ENCODE measurements at places on chromosomes 7 and 10.
A peak's percentile ranks its signal among the peaks of the same experiment; 100 is the strongest.

- DNase-seq, result no peak
Measured at GRCh38 chr7:102129636-102130370, 156.9 kb upstream of the SH2B2 start.

DNA sequence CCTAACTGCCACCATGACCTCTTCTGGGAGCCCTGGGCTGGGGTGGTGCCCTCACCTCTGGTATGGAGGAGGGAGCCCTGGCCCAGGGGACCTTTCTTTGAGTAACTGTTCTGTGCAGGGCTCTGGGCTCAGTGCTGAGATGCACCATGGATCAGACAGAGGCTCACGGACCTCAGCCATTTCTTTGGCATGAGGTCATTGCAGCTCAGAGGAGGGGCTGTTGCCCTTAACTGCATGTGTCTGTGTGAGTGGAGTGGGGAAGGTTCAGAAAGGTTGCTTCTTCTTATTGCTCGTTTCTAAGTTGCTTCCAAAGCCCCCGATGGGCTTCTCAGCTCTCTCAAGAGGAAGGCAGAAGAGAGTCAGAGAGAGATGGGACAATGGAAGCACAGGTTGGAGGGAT is 233.9 kb downstream of the RPS24 start:
- no peak for DNase-seq

- DNase-seq, result no peak
Measured at GRCh38 chr10:28317760-28318159, 14.9 kb upstream of the MPP7 start.

DNA sequence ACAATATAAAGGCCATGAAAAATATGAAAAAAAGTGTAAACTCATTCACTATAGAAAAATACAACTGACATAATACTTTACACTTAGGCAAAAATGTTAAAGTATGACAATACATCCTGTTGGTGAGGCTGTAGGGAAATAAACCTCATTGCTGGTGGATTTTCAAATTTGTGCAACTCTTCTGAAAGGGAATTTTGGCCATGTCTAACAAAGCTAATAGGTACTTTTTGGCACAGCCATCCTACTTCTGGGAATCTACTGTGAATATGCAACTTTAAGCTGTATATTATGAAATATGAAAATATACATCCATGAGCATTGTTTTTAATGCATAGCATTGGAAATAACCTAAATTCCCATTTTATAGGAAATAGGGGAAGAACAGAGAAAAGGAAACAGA is 13.4 kb upstream of the COA1 start:
- no peak for DNase-seq

- no peak for DNase-seq
Measured at GRCh38 chr10:128411643-128412042, 285.4 kb upstream of the MKI67 start.

DNA sequence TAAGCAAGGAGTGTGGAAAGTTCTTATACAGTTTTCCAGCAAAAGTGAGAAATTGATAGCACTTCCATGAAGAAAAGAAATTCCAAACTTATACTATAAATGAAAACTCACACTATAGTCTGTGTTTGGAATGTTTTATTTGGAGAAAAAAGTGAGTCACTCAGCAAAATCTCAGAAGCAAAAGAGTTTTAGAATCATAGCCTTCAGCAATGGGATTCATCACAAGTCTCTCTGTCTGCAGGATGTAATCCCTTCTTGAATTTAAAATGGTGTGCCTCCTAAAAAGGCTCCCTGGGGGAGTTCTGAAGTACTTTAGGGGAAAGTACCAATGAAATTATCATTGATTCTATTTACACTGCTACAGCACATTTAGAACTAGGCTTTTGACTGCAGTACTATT is 756.4 kb downstream of the XPNPEP1 start:
- DNase-seq, result no peak

DNA sequence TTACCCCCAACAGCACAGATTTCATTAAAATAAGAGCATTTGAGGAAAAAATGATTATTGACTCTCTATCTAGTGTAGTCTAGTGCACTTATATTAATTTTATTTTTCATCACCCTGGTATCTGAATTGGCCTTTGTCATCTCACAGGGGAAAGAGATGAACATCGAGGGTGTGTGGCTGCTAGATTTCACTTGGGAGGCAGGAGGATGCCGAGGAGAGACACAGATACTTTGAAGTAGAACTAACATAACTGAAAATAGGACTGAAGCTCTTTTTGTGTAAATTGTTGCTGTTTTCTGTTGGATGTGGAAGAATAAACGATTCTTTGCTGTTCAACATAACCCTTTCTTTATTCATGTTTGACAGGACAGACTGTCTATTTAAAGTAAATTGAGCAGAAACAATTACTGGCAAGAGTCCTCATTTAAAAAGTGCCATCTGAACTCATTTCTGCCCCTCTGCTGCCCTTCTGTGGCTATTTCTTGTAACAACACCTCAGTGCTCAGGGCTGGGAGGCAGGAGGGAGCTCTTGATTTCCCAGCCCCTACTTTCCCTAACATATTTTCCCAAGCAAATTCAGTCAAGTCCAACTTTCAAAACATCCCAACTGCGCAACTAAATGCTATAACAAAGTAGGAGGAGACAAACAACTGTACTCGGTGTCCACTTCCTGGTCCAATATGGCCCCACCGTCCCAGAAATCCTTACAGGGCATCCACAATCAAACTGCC is 15.6 kb downstream of the LYZL1 start:
- DNase-seq, result peak; percentile 67

DNA sequence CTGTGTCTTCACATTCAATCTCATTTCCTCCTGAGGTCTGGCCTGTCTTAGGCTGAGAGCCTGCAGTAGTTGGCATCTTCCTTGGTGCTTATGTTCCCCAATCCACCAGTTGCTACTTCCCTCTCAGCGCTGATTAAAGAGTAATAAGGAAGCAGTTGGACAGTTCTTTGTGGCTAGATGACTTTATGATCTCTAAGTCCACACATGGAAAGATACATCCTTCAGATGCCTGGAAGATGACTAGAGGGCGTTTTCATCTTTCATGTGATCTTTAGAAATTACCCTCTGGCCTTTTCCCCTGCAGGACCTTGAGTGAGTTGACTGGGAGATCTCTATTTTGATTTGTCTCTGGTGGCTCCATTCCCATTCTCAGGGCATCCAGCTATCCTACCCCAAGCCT is 204.5 kb downstream of the GRM3 start:
- no peak for DNase-seq

GRCh38 chr7:150973571-150974451 is 4.3 kb downstream of the KCNH2 start:
- DNase-seq, result no peak

DNA sequence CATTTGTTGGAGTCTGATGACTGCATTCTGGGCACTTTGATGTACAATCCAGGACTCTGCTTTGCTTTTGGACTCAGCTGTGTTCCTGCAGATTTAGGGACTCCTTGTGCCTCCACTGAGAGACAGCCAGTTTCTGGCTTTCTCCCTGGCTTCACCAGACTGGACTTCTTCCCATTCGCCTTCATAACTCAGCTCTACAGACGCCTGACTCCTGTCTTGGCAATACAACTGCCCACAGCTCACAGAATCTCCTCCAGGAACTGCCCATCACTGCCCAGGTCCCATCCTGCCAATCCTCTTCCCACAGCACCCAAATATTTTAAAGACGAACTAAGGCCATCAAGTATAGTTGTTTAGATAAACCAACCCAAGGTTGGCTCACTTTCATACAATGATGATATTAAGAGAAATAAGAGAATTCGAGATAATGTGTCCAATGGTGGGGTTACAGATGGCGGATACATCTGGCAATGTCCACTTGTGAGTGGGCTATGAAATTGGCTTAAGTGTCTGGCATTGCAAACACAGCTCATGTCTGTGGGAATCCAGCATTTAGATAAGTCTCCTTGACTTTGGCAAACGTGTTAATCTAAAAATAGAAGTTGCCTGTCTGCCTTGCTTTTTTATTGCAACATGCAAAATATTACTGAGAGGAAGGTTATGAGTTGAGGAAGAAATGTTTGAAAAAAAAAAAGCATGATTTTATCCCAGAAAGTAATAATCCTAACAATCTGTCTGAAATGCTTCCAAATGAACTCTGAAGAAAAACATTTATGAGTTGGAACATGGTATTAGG is 95.1 kb downstream of the ITGA8 start:
- no peak for DNase-seq

DNA sequence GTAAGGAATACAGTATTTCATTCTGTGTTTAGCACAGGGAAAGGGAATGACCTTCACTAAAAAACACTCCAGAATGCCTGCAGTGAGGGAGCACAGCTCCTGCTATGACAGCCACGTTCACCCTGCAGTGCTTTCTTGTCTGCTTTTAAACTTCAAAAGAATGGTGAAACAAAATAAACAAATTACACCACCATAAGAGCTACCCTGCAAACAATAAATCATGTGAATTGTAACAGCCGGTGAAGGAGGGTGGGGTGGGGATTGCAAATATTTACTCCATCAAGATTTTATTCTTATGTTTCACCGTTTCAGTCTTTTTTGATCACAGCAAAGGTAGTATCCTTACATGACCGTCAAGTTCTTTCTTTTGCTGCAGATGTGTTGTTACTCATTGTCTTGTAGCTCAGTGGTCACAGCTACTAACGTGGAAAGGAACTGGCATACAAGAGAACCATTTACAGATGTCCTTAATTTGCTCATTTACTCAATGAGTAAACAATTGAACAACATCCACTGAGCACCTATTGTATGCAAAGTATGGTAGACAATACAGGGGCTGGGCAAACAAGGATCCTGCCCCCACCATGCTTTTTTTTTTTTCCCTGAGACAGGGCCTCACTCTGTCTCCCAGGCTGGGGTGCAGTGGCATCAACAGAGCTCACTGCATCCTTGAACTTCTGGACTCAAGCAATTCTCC is 4.1 kb upstream of the CHN2 start:
- no peak for DNase-seq

DNA sequence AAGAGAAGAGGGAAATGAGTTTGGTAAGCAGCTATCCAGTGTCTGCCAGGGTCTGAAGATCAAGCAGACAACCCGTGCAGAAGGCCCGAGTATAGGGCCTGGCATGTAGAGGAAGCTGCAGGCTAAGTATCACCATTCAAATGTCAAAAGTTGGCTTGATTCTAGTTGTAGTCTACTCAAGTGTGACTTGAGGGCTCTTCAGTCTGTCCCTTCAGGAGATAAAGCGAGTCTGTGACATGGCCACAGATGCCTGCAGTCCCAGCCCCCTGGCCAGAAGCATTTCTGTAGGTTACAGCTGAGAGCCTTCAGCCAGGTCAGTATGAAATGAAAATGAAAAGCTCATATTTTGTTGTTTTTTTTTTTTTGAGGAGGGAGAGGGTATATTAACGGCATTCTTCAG is 97.8 kb upstream of the EEPD1 start:
- no peak for DNase-seq

DNA sequence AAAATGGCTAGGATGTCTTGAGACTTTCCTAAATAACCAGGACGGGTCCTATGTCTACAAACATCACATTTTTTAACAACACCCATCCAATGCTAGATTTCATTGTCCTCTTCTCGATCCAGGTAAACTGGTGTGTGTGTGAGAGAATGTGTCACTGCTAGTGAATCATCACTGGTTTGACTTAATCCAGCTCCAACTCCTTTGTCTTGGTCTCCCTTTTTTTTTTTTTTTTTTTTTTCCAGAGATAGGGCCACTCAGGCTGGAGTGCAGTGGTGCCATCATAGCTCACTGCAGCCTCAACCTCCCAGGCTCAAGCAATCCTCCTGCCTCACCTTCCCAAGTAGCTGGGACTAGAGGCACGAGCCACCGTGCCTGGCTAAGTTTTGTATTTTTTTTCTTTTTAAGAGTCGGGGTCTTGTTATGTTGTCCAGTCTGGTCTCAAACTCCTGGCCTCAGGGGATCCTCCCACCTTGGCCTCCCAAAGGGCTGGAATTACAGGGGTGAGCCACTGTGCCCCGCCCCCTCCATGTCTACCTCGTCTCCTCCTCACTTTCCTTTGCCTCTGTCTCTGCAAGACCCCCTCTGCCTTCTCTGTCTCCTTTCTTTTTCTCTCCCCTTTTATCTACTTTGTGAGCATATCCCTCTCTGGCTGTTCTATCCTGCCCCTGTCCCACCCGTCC is 2.2 kb upstream of the UFSP1 start:
- DNase-seq, result no peak

DNA sequence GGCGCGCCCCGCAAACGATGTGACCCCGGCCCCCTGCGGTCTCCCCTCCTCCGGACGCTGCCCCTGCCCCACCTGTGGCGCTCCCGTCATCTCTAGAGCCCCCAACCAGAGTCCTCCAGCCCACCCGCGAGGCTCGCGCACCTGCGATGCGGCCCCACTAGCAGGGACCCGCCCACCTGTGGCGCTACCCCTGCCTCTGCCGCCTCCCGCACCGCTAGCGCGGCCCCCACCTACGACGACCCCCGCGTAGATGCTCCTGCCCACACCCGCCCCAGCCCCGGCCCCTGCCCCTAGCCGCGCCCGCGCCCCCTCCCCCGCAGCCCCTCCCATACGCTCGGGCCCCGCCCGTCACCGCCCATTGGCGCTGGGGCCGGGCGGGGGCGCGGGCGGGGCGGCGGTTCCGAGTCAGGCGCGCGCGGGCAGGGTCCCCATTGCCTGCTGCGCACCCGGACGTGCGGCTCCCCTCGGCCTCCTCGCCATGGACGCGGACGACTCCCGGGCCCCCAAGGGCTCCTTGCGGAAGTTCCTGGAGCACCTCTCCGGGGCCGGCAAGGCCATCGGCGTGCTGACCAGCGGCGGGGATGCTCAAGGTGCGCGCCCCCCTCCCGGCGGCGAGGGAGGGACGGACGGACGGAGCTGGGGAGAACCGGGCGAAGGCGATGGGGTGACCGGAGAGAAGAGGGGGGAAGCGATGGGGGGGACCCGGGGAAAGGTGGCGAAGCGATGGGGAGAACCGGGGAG is at the start of gene PFKP:
TSS of gene PFKP (plus strand) at position 431 of the 741 bp plus-strand sequence. CDS start at position 479, 48 bp downstream.
- DNase-seq, result peak; percentile 75

- DNase-seq, result no peak
Measured at GRCh38 chr10:26358071-26358470, 80.1 kb upstream of the APBB1IP start.

DNA sequence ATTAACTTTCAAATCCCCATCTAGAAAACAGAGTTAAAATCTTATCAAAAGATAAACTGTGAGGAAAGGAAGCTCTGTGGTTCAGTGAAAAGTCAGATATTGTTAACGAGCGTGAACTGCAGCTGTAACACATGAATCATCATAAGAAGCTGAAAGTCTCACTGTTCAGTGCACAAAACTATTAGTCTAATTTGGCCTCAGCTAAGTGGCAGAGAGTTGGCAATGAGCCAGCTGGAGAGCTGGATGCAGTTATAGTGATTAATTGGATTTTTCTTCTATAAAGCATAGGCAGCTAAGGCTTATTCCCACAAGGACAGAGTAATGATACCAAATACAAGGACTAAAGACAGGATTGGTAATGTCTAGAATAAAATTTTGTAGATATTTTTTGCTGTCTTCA is 101.1 kb upstream of the ABCB5 start:
- DNase-seq, result no peak

- DNase-seq, result no peak
Measured at GRCh38 chr7:147249956-147250355, 1133.4 kb downstream of the CNTNAP2 start.

- DNase-seq, result no peak
Measured at GRCh38 chr7:148850564-148850963, 33.5 kb downstream of the EZH2 start.

DNA sequence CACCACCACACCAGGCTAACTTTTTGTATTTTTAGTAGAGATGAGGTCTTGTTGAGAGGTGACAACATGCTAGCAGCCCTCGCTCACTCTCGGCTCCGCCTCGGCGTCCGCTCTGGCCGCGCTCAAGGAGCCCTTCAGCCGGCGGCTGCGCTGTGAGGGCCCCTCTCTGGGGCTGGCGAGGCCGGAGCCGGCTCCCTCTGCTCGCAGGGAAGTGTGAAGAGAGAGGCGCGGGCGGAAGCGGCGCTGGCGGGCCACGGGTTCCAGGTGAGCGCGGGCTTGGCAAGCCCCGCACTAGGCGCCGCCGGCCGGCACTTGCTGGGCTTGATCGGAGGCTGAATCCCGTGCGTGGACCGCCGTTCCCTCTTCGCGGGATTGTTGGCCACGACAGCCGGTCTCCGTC is 83.0 kb downstream of the EEPD1 start:
- DNase-seq, result no peak

All from K562 (cell line).